Stimulated activated naive CD8-positive, alpha-beta T cell treated with anti-CD3 and anti-CD28 coated beads, Interleukin-15, Interleukin-2, amounts not matched to agents 100 U/mL and 50 U/mL, for 24 hours (primary cell): ENCODE measurements at places on chromosomes 7 and 10.

DNA sequence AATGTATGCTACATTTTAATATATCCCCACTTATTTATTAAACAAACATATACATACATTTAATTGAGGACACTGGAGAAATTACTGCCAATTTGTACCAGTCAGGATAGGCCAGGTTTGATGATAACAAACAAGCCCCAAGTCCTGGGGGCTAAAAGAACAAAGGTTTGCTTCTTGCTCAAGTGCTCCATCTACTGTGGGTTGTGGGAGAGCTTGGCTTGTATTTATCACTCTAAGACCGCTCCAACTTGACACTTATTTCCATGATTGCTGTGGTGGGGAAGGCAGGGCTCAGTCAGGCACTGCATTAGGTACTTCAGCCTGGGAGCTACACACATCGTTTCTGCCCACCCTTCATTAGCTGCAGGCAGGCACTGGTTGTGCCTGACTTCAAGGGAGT is 136.6 kb upstream of the ZNF32 start:
- DNase-seq = no peak

DNA sequence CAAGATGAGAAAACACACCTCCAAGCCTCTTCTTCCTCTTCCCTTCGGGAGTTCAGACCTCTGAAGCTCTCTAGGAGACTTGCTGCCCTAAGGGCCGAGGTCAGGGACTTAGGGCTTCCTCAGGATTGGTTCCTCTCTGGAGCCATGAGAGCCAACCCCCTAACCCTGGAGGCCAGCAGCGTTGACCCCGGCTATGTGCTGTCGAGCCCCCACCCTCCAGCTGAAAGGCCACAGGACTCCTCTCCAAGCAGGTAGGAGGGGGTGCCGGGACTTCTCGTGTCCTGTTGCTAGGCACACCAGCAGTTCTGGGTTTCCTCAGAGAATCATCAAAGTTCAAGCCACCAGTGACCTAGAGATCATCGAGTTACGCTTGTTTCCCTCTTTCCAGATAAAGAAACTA is 87.4 kb downstream of the ARHGAP22 start:
- no peak for DNase-seq

DNA sequence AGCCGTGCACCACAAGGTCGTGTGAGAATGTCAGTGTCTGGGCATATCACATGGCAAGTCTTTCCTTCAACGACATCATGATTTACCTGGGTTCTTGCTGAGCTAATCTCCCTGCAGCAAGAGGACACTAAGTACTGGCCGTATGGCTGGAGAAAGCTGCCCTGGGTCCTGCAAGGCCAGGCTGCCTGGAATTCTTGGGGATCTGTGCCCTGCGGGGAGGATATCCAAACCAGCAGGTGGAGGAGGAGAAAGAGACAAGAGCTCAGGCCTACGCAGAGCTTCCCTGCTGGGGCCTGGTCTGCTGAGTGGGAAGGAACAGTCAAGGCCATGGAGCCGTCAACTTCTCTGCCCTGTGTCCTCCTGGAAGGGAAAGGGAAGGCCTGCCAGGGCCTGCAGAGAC is 552.6 kb downstream of the LRMDA start:
- no peak for DNase-seq

DNA sequence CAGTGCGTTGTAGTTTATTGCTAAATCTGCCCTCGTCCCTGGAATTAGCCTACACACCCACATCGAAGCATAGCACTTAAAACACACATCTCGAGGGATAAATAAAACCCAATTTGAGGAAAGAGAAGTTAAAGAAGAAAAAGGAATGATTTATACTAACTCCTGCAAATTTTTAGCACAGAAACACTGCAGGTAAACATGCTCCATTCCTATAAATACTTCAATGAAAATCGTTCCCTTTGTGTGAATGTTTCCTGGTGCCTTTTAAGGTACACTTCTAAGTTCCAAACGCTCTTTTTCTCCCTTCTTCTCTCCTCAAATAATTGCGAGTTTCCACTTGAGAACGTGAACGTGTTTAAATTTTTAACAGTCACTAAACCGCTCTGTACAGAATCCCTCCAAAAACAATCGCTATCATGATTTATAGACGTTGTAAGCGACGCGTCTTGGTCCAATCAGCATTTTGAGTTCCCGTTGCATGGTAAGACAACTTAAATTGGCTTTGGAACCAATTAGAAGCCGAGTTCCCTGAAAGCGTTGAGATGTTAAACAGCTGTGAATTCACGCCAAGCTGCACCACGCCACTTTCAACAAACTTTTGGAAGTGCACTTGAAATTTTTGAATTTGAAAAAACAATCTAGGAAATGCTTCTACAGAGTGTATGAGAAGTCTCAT is 12.5 kb upstream of the EBLN1 start:
- peak; percentile 30 for DNase-seq

DNA sequence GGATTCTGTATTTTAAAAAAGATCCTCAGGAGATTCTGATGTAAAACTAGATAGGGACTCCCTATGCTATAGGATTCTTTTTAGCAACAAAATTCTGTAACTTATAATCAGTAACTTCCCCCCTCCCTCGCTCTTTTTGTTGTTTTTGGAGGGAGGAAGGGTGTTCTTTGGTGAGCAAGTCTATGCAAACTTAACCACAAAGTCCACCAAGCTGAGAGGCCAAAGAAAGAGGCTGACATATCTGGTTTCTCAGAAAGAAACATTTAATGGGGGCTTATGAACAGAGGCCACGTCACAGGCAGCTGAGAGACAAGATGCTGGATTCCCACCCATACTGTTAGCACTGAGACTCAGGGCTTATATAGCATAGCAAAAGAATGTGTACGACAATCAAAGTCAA is 14.3 kb upstream of the ABCB5 start:
- DNase-seq = no peak

GRCh38 chr10:43390759-43391158 is 18.2 kb downstream of the HNRNPF start:
- no peak for DNase-seq

GRCh38 chr10:79457256-79457785 is 11.9 kb upstream of the ZCCHC24 start:
- DNase-seq = no peak

DNA sequence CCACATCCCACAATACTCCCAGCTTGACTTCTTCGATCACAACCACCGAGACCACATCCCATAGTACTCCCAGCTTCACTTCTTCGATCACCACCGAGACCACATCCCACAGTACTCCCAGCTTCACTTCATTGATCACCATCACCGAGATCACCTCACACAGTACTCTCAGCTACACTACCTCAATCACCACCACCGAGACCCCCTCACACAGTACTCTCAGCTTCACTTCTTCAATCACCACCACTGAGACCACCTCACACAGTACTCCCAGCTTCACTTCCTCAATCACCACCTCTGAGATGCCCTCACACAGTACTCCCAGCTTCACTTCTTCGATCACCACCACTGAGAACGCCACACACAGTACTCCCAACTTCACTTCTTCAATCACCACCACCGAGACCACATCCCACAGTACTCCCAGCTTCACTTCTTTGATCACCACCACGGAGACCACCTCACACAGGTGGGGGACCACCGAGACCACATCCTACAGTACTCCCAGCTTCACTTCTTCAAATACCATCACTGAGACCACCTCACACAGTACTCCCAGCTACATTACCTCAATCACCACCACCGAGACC is 8.6 kb downstream of the MUC3A start:
- DNase-seq = no peak

DNA sequence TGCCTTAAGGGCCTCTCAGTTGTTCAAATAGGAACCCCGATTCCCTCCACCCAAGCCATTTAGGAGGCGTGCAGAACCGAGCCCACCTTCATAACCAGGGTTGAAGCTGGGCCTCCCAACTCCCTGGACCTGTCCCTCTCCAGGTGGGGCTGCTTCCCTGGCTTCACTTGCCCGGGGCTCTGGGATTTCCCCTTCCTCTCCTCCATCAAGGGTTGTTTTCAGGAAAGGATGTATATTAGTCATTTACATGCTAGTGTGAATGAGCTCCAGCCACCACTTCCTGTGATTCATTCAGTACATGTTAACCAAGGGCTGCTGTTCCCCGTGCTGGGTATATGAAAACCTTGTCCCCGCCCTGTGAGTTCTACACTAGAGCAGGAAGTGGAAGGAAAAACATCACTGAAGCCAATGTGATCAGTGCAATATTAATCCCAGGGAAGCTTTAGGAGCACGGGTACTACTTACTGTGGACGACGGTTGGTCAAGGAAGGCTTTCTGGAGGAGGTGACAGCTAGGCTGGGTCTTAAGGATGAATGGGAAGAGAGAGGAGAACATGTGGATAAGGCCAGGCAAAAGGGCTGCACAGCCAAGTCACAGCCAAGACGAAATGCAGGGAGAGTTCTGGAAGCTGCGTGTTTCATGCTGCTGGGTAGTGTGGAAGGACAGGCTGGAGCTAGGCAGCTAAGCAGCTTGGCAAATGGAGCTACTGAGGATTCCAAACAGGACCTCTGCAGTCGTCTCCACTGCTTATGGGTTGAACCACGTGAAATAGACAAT is 150.1 kb upstream of the SHH start:
- DNase-seq = peak; percentile 53

GRCh38 chr7:27940341-27940740 is 200.4 kb downstream of the TAX1BP1 start:
- no peak for DNase-seq
